ENCODE measurements at places on chromosomes 12 and 14.

GRCh38 chr12:24172773-24173066 is 223.2 kb upstream of the SOX5 start:
- DNase-seq: no peak

DNA sequence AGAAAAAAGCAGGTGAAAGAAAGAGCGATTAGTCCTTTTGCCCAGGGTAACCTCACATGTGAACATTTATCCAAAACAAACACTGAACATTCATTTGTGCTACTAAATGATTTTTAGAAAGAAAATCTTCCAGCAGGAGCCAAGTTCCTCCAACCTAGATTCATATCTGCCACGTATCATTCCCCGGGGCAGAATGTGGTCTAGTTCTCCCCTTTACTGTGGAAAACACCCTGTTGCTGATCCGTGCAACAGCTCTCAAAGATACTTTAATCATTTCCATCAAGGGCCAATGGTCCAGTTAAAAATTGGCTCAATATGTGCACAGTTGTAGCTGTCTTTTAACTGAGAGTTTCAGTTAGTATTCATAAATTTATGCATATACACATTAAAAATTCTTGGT is 479.1 kb downstream of the ATP23 start:
- peak; percentile 62 for DNase-seq

DNA sequence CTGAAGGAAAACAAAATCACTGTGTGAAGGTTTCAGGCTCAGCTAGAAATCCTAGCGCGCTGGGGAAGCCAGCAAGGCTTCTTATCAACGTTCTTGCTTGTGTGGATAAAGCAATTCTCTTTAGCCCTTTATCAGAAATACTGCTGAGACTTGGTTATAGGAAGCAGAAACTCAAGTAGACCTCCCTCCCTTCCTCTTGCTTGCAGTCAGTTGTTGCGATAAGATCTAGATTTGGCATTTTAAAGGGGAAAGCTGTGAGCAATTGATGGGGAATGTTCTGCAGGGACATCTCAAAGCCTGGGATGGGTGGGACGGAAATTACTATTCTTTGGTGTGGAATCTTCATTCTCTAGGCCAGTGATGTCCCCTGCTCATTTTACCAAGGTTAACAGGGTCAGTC is 76.4 kb upstream of the ANO4 start:
- DNase-seq: no peak

DNA sequence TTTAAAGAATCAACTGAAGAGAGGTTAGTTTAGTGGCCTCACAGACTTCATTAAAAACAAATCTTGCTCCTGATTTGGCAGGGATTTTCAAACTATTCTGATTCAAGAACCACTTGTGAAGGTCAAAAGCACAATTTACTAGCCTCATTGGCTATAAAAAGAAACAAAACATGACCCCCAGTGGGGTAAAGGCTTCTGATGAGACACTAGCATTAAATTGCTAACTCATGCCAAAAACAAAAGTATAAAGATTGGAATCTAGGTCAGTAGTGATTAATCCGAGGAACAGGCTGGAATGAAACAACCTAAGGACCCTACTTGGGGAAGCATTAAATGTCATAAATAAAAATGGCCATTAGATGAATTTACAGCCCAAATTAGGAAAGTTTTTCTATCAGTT is 312.3 kb downstream of the PAWR start:
- no peak for DNase-seq

- DNase-seq: peak; percentile 93
Observed at GRCh38 chr12:55720894-55721444, 776 bp downstream of the RDH5 start.

GRCh38 chr12:133130808-133131128 is 341 bp downstream of the ZNF10 start:
- no peak for DNase-seq

GRCh38 chr14:54600717-54601109 is 33.8 kb downstream of the SAMD4A start:
- DNase-seq: peak; percentile 91

- DNase-seq: no peak
Observed at GRCh38 chr12:126156806-126157574, 1091.8 kb downstream of the AACS start.

DNA sequence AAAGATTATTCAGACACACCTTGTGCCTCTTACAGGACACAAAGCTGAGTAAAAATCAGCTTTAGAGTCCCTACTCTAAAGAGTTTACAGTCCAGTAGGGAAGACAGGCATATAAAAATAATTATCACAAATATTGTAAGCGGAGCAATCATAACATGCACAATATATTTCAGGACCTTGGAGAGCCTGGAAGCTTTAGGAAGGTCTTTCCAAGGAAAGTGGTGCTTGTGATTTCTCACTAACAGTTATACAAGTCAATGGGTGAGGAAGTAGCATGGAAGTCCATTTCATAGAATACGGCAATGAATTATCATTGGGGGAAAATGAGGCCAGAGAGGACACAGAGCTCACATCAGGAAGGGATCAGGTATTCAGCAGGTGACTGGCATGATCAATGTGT is 268.3 kb downstream of the C12orf50 start:
- DNase-seq: no peak

DNA sequence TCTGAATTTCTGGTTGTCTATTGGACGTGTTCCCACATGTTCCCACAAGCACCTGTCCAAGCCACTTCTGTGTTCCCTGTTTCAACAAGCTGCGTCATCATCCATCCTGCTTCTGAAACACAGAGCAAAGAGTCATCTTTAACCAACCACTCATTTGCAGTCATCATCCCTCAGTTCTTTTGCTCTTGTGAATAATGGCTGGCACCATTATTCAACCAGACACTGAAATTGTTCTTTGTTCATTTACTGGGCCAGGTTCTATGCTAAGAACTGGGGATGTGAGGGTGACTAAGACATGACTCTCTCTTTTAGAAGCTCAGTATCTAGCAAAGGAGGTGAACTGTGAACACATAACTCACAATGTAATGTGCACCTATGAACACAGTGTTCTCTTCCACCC is 40.7 kb upstream of the ANO4 start:
- no peak for DNase-seq

DNA sequence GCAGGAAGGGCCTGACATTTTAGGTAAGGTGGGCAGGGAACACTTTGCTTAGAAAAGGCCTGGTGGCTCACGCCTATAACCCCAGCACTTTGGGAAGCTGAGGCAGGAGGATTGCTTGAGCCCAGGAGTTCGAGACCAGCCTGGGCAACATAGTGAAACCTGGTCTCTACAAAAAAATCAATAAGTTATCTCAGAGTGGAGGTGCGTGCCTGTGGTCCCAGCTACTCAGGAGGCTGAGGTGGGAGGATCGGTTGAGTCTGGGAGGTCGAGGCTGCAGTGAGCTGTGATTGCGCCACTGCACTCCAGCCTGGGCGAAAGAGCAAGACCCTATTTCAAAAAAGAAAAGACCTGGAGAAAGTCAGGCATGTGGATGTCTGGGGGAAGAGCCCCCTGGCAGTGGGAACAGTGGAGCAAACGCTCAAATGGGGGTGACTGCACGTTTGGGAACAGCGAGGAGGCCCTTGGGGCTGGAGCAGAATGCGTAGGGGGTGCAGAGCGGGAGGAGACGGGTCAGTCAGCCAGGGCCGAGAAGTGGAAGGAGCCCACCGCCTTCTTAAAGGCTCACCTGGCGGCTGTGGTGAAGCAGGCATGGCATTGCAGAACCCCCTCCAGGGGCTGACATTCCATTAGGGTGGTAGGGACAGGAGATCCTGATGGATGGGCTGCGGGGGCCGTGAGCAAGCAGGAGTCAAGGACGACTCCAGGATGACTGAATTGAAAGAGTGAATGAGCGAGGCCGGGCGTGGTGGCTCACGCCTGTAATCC is 6.2 kb upstream of the KIF26A start:
- DNase-seq: no peak

GRCh38 chr14:94888121-94888520 is 118.2 kb upstream of the GSC start:
- no peak for DNase-seq

DNA sequence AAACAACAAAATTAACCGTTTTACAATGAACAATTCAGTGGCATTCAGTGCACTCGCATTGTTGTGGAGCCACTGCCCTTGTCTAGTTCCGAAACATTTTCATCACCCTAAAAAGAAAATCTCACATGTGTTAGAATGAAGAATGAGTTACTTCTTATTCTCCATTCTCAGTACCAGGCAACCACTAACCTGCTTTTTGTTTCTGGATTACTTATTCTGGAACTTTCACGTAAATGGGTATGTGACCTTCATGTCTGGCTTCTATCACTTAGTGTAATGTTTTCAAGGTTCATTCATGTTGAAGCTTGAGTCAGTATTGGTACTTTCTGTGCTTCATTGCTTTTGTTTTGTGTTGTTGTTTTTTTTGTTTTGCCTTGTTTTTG is 15.6 kb downstream of the RCOR1 start:
- DNase-seq: no peak

GRCh38 chr14:94021001-94021400 is 5.1 kb upstream of the OTUB2 start:
- no peak for DNase-seq

- no peak for DNase-seq
Observed at GRCh38 chr12:1811281-1811947, 9.0 kb upstream of the LRTM2 start.

- no peak for DNase-seq
Observed at GRCh38 chr14:61099216-61099835, 118.3 kb downstream of the SLC38A6 start.

DNA sequence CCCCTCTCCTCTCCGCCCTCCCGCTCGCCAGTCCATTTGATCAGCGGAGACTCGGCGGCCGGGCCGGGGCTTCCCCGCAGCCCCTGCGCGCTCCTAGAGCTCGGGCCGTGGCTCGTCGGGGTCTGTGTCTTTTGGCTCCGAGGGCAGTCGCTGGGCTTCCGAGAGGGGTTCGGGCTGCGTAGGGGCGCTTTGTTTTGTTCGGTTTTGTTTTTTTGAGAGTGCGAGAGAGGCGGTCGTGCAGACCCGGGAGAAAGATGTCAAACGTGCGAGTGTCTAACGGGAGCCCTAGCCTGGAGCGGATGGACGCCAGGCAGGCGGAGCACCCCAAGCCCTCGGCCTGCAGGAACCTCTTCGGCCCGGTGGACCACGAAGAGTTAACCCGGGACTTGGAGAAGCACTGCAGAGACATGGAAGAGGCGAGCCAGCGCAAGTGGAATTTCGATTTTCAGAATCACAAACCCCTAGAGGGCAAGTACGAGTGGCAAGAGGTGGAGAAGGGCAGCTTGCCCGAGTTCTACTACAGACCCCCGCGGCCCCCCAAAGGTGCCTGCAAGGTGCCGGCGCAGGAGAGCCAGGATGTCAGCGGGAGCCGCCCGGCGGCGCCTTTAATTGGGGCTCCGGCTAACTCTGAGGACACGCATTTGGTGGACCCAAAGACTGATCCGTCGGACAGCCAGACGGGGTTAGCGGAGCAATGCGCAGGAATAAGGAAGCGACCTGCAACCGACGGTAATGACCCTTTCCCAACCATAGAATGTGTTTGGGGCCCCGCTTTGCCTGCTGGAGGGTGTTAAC is 615 bp downstream of the CDKN1B start:
- DNase-seq: no peak

- peak; percentile 21 for DNase-seq
Observed at GRCh38 chr12:92961949-92962348, 32.9 kb upstream of the EEA1 start.

DNA sequence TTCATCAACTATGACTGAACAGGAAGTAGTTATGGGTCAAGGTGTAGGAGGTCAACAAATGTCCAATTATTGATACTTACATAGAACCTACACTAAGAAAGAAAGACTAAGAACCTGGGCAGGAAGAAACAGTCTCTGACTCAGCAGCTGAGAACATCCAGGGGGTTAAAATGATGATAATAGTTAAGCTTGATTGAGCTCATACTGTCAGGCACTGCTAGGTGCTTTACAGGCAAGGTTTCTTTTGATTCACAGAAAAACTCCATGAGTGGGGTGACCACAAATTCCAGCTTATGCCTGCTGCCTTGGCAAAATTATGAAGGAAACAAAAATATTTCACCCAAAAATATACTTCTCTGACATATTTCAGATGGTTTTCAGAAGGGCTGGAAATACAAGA is 75.0 kb downstream of the ACADS start:
- no peak for DNase-seq

GRCh38 chr12:24062642-24063245 is 113.3 kb upstream of the SOX5 start:
- peak; percentile 9 for DNase-seq

- DNase-seq: peak; percentile 72
Observed at GRCh38 chr14:99772371-99773283, 20.6 kb upstream of the EML1 start.

GRCh38 chr12:5554711-5555110 is 122.8 kb downstream of the NTF3 start:
- DNase-seq: no peak

- no peak for DNase-seq
Observed at GRCh38 chr14:96710060-96710666, 87.0 kb upstream of the VRK1 start.

DNA sequence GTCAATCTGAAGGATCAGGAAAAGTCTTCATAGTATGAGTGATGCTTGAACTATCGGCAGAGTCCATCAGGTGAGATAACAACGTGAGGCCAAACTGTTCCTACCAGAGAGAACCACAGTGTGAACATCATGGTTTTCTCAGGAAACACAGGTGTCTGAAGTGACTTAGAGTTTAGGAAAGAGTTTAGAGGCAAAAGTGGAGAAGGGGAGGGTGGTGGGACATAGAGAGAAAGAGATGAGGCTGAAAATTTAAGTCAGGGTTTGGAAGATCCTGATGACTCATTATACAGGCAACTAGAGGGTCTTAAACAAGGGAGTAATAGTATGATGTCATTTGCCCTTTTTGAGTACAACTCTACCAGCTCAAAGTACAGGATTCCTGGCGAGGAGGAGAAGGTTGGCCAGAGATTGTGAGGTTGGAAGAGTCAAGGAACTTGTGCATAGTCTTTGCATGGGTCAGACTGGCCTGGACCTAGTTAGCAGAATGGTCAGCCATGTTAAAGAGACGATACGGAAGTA is 16.0 kb downstream of the CPNE8 start:
- no peak for DNase-seq

DNA sequence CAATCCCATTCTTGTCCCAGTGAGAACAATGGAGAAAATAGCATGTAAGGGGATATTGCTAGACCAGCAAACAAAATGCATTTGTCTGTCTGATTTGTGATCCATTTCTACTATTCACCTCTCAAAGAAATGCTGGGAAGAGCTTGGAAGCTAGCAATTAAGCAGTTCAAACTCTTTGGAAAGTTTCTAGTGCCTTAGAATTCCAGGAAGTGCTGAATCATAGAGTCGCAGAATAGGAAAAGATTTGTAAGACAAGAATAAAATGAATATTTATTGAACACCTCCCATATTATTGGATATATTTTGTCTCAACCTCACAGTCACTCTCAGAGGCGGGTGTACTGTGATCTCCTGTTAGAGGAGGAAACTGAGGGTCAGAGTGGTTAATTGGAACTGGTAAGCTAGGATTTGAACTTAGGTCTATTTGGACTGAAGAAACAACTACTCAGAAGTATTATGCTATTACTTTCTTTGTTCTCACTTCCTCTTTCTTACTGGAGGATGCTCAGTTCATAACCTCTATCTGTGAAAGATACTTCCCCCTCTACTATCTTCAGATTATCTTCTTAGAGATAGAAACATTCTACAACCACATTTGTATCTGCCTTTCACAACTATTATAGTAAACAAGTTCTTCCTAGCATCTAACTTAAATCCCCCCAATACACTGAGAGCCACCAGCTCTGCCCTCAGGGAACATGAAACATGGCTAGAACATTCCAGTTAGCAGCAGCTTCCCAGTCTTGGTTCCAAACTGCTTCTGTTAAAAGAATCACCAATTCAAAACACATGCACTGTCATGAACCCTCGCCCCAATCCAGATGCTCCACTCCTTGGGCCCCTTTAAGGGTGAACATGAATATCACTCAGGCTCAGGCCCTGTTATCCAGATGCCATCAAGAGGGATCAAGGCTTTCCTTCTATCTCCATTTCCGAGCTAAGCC is 64.2 kb downstream of the DRAM1 start:
- no peak for DNase-seq

- no peak for DNase-seq
Observed at GRCh38 chr12:8584004-8584403, 28.7 kb downstream of the AICDA start.
